ENCODE measurements at places on chromosomes 1 and 21.

DNA sequence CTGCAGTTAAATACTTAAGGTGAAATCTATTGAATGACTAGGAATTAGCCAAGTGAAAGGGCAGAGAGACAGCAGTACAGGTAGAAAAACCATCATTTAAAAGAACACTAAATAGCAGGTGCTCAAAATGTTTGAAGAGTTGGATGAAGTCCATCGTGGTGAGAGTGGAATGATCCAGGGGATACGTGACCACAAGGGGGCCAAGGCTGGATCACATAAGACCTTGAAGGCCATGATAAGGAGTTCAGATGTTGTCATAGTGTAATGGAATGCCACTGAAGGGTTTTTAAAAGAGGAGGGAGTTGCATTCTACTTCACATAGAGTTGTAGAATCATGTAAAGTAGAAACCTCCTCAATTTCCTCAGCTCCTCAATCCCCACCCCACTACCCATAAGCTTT, 34.8 kb upstream of the HOOK1 start:
- no peak for DNase-seq
- H3K27me3 ChIP-seq = no peaks in the 10 kb centered on the region
- no peaks in the 10 kb centered on the region for H3K36me3 ChIP-seq
- no peak overlapping the region for H3K4me3 ChIP-seq
- no peaks in the 10 kb centered on the region for H3K4me1 ChIP-seq

- H3K27ac ChIP-seq = no peak overlapping the region
- no peak for DNase-seq
- no peaks in the 10 kb centered on the region for H3K27me3 ChIP-seq
These were observed 92.9 kb downstream of the PIGK start for GRCh38 chr1:77126307-77126706.

DNA sequence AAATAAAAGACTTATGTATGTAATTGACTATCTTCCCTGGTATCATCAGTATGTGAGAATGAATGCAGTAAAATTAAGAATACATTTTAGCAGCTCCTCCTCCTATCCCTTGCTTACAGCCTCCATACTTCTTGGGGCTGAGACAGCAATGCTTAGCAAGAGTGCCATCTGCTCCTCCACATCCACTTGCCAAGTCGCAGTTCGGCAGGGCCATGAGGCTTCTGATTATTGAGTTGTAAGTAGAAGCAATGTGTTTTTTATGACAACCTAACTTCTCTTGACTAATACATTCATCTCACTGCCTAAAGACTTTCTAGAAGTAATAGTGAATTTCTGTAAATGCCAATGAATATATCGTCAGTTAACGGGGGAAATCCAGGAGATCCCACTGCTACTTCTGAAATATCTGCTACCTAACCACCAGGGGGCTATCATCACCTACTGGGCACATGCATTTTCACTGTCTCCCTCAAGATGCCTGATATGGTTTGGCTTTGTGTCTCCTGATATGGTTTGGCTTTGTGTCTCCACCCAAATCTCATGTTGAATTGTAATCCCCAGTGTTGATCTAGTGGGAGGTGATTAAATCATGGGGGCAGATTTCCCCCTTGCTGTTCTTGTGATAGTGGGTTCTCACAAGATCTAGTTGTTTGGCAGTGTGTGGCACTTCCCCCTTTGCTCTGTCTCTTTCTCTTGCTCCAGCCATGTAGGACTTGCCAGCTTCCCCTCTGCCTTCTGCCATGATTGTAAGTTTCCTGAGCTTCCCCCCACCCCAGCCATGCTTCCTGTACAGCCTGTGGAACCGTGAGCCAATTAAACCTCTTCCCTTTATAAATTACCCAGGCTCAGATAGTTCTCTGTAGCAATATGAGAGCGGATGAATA, 59.6 kb downstream of the EXTL2 start:
- no peak overlapping the region for H3K4me3 ChIP-seq
- H3K4me1 ChIP-seq = no peaks in the 10 kb centered on the region
- no peak for DNase-seq

GRCh38 chr1:22729912-22730311, 19.3 kb downstream of the EPHB2 start:
- H3K4me3 ChIP-seq = no peak overlapping the region
- H3K27me3 ChIP-seq = no peaks in the 10 kb centered on the region
- no peaks in the 10 kb centered on the region for H3K4me1 ChIP-seq

- no peak for DNase-seq
- H3K4me3 ChIP-seq = peak overlapping the region; percentile 82
- no peaks in the 10 kb centered on the region for H3K4me1 ChIP-seq
- no peaks in the 10 kb centered on the region for H3K36me3 ChIP-seq
These were observed 475 bp upstream of the RPL5 start for GRCh38 chr1:92831368-92831761.
